A549 treated with Mapracorat at 1 μM for 4 hours (cell line): ENCODE measurements at places on chromosomes 12 and 14. TPM values are rescaled to one million over a fixed set of nuclear protein-coding genes. Genes with fewer than 3 reads are reported as not detected.

PNMA1 gene
- 56.9 to 62.2 TPM (median 59.3 TPM) in 5 replicates for total RNA-seq

FOXN4 gene
- total RNA-seq = 0.15 to 0.20 TPM in 2 of 5 replicates, not detected in the others

EP400 gene
- 21.4 to 24.9 TPM (median 24.2 TPM) in 5 replicates for total RNA-seq

DENR gene
- 50.2 to 58.0 TPM (median 54.6 TPM) in 5 replicates for total RNA-seq

GPRC5A gene
- total RNA-seq = 222 to 371 TPM (median 313 TPM) in 5 replicates

PTGDR gene
- total RNA-seq = not detected in 5 replicates

ACSM4 gene
- total RNA-seq = not detected in 5 replicates

POTEG gene
- total RNA-seq = not detected in 5 replicates

POTEM gene
- total RNA-seq = not detected in 5 replicates

IL22 gene
- total RNA-seq = not detected in 5 replicates

FAM181A gene
- total RNA-seq = not detected in 5 replicates

BRF1 gene
- 23.3 to 30.1 TPM (median 28.2 TPM) in 5 replicates for total RNA-seq

RD3L gene
- total RNA-seq = not detected in 5 replicates

C3AR1 gene
- not detected in 5 replicates for total RNA-seq

KIF21A gene
- total RNA-seq = 16.3 to 21.2 TPM (median 18.8 TPM) in 5 replicates

OTX2 gene
- total RNA-seq = not detected in 5 replicates

NKX2-8 gene
- 1.8 to 4.6 TPM (median 3.2 TPM) in 5 replicates for total RNA-seq

DPY19L2 gene
- total RNA-seq = 1.2 to 2.7 TPM (median 2.0 TPM) in 5 replicates

KRT83 gene
- 2.4 to 6.6 TPM (median 6.0 TPM) in 5 replicates for total RNA-seq

FZD10 gene
- total RNA-seq = not detected in 5 replicates

SGPP1 gene
- 10.7 to 16.1 TPM (median 14.8 TPM) in 5 replicates for total RNA-seq

CPNE6 gene
- not detected in 5 replicates for total RNA-seq
